GM18507 (cell line): ENCODE measurements at places on chromosomes 11 and 22.

DNA sequence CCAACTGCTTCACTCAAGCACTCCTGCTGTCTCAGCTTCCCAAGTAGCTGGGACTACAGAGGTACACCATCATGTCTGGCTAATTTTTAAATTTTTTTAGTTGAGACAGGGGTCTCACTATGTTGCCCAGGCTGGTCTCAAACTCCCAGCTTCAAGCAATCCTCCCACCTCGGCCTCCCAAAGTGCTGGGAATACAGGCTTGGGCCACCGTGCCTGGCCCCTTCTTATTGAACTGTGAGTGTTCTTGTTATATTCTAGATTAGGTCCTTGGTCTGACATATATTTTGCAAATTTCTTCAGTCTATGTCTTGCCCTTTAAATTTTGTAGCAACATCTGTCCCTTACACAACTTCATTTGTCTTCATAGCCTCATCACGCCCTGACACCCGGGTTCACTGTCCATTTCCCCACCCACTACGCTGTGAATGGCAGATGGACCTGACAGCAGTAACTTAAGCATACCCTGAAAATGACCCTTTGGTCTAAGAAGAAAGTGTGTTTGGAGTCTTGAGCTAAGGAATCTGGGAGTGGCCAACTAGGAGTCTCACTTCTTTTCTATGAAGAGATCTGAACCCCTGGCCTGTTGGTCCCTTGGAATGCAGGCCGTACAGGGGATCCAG lies 4.2 kb upstream of the FAM118A start:
- DNase-seq: no peak

- DNase-seq: no peak
Observed at GRCh38 chr22:39504071-39504470, 2.0 kb downstream of the MIEF1 start.

DNA sequence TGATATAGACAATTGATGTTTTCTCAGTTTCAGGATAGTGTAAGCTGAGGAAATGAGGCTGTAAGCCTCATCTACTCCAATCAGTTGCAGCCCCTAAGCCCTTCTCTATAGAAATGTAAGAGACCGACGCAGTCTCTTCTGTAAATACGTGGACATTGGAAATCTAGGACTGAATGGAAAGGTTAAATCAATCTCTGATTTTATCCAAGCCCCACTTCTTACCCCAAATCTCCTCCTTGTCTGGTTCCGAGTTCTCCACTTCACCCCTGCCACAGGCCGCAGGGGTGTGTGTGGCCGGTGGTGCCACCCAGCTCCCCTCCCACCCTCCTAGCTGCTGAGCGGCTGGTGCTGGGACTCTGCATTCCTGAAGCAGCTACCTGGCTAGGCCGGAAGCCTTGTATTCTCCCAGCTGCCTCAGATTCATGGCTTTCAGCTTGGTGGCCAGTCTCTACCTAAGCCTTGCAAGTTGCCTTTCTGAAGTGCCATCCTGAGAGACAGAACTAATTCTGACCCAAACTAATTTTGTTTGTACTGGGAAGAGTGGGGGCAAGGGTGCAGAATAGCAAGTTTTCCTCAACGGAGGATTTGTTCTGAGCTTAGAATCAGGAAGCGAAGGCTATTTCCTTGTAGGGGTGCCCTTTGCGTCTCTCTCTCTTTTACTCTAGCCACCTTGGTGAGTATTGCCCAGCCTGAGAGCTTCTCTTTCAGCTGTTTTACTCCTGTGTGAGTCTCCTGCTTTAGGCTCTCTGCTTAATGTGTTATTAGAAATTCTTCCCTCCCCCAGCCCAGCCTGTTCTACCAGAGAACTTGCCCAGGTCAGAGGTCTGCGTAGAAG lies 749 bp downstream of the VWA5A start:
- DNase-seq: no peak

DNA sequence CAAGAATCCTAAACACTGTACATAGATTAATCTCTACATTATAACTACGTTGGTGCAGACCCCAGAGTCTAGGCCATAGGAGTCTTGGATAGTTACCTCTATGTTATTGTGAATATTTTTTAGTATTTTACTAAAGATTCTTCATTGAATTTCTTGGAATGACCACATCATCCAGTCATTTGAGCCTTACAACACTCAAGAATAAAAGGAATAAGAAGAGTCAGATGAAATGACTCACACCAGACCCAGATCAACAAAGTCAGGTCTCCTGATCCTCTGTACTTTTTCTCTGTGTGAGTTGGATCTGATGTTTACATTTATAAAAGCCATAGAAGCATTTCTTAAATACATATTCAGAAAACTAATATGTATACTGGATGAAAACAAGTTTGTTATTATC lies 179.2 kb upstream of the ARHGAP20 start:
- no peak for DNase-seq

- no peak for DNase-seq
Observed at GRCh38 chr11:69791276-69792180, 16.4 kb upstream of the FGF4 start.
